ENCODE measurements at places on chromosomes 1 and 21. TPM values are rescaled to one million over a fixed set of nuclear protein-coding genes. Genes with fewer than 3 reads are reported as not detected.

DNA sequence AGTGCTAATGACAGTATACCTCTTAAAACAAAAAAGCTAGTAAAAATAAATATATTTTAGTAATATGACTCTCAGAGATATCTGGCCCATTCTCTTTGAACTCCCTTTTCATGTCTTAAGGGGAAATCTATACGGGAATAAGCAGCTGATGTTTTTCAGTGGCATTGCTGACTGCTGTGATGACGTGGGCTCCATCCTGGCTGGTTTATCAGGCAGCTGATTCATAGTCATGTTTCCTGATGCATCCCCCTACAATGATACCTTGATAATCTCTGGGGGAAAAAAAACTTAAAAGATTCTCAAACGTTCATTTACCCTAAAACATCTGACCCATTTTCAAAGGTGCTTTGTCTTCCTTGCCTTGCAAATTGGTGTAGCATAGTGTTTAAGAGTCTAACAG is 53.8 kb downstream of the ABCA4 start:
- no peak overlapping the region for H3K27ac ChIP-seq
- no peak for DNase-seq
- H3K4me1 ChIP-seq, result no peaks in the 10 kb centered on the region
- H3K4me3 ChIP-seq, result no peak overlapping the region

DNA sequence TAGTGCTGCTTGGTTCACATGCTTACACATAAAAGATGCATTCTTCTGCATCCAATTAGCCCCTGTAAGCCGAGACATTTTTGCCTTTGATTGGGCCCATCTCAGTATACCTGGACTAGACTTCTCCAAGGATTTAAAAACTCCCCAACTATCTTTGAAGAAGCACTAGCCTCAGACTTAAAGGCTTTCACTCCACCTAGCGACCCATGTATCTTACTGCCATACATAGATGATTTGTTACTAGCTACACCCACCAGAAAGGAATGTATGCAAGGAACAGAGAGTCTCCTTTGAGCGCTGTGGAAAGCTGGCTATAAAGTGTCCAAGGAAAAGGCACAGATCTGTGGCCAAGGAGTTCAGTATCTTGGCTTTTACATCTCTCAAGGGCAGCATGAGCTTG is 91.7 kb downstream of the LIPI start:
- DNase-seq, result no peak
- H3K27me3 ChIP-seq, result no peaks in the 10 kb centered on the region
- no peaks in the 10 kb centered on the region for H3K4me1 ChIP-seq
- H3K36me3 ChIP-seq, result no peaks in the 10 kb centered on the region

Gene CD101
- total RNA-seq, result not detected

Gene PKLR
- not detected for total RNA-seq

Gene SPRR1A
- not detected for total RNA-seq

Gene ZNF648
- not detected for total RNA-seq

Gene DENND2C
- total RNA-seq, result 5.4 TPM

DNA sequence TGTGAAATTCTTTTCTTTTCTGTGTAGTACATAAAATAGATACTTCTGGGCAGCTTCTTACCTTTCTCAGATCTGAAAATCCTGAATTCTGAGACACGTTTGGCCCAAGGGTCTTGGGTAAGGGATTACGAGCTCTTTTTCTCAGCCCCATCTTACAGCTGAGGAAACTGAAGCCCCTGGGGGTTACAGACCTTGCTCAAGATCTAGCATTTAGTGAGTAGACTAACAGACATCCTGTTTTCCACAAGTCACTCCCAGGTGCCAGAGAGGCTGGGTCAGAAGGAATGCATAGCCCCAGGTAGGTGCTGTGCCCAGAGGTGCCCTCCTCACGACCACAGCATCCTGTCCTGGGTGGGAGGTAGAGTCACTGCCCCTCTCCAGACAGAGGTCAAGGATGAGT is 13.2 kb upstream of the CREG1 start:
- no peaks in the 10 kb centered on the region for H3K4me1 ChIP-seq
- DNase-seq, result no peak
- no peak overlapping the region for H3K27ac ChIP-seq
- H3K36me3 ChIP-seq, result no peaks in the 10 kb centered on the region

- H3K4me3 ChIP-seq, result peak overlapping the region; percentile 60
- H3K27ac ChIP-seq, result peak overlapping the region; percentile 79
- no peaks in the 10 kb centered on the region for H3K36me3 ChIP-seq
- DNase-seq, result no peak
- peaks cover 8% of the 10 kb centered on the region for H3K4me1 ChIP-seq
Observed at GRCh38 chr1:228457017-228457395, 30.2 kb upstream of the RNF187 start.

Gene FAM163A
- total RNA-seq, result not detected

DNA sequence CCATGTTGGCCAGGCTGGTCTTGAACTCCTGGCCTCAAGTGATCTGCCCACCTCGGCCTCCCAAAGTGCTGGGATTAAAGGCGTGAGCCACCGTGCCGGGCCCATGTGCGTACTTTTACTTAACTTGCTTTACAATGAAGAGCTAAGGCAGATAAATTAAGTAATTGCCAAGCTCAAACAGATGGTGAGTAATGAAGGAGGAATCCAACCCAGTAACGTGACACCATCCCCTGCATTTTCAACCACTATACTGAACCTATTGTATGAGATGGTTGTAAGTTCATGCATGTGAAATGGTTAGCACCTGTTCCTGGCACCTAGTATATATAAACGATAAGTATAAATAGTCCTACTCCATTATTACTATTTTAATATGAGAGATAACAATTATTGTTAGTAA is 588.0 kb upstream of the BEND5 start:
- no peak for DNase-seq
- no peak overlapping the region for H3K27ac ChIP-seq
- no peaks in the 10 kb centered on the region for H3K27me3 ChIP-seq
- H3K4me1 ChIP-seq, result no peaks in the 10 kb centered on the region
- H3K4me3 ChIP-seq, result no peak overlapping the region
- no peaks in the 10 kb centered on the region for H3K36me3 ChIP-seq

GRCh38 chr1:39268906-39269305 is 64.4 kb downstream of the MACF1 start:
- DNase-seq, result no peak
- H3K4me1 ChIP-seq, result peaks cover 11% of the 10 kb centered on the region
- peak overlapping the region; percentile 46 for H3K4me3 ChIP-seq
- no peaks in the 10 kb centered on the region for H3K27me3 ChIP-seq
- H3K27ac ChIP-seq, result peak overlapping the region; percentile 73
- no peaks in the 10 kb centered on the region for H3K36me3 ChIP-seq

- DNase-seq, result no peak
- H3K27ac ChIP-seq, result no peak overlapping the region
- H3K36me3 ChIP-seq, result peaks cover 60% of the 10 kb centered on the region
- H3K27me3 ChIP-seq, result no peaks in the 10 kb centered on the region
- H3K4me1 ChIP-seq, result no peaks in the 10 kb centered on the region
- H3K4me3 ChIP-seq, result no peak overlapping the region
Observed at GRCh38 chr1:208071435-208072031, 160.6 kb upstream of the CD34 start.
